ENCODE measurements at places on chromosomes 6 and 20.

DNA sequence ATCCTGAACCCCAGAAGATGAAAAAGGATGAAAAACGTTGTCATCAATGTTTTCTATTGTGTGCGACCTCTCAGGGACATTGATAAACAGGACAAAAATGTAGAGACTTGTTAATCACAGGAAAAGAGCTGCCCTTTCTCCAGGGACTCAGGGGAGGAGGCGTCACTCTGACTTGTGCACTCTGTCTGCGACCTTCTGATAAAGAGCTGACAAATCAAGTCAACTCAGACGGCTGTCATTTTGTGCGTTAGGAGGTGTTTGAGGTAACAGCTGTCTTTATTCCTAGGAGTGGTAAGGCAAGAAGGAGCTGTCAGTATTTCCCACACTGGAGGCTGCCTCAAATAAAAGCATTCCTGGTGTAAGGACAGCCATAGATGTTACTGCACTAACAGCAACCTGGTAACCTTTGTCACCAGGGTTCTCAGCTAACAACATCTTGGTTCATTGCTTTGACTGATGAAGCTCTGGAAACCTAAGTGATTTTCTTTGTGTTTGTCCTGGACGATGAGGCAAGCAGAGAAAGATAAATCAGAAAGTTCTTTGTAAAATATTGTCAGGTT, 38.6 kb upstream of the NXT1 start:
- no peak for DNase-seq

- peak; percentile 36 for DNase-seq
Measured at GRCh38 chr6:125787791-125788190, 3.0 kb upstream of the NCOA7 start.

DNA sequence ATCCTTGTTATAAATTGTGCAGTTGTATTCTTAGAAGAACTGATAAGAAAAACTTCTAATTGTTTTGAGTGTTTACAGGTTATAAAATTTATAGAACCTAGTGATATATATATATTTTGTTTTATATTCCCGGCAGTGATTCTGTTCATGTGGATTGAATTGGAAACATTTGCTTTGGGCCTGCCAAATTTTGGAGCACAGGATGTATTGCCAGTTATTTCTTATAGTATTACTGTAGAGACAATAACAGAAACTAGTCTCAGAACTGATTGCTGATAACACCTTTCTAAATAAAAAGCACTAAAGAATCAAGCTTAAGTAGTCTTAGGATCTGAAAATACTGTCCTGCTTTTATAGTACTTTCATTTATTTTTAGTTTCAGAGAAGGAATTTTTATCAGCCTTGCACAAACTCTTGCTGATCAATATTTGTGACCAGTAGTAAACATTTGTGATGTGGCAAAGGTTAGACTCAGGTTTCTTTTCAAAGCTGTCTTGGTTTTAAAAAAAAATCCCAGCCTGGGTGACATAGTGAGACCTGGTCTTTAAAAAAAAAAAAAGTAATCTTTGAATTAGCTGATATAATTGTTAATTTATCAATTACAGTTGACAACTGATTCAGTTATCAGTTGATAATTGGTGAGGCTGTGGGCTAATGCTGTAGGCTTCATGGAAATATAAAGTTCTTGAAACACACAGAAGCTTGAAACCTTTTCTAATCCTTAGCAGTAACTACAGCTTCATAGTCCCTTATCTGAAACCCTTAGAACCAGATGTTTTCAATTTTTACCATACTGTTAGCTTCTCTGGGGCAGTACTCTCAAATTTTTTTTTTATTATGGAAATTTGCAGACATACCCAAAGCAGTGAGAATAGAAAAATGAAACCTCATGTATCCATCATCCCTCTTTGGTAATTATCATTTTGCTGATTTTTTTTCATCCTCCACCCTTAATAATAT, 42.4 kb downstream of the RNGTT start:
- no peak for DNase-seq

GRCh38 chr6:154986787-154987235, 8.3 kb upstream of the TIAM2 start:
- no peak for DNase-seq

- DNase-seq = no peak
Measured at GRCh38 chr6:22239261-22239921, 57.4 kb downstream of the PRL start.

GRCh38 chr6:5274231-5274630, 12.9 kb downstream of the FARS2 start:
- DNase-seq = no peak

GRCh38 chr6:37025621-37026466, 20.4 kb downstream of the FGD2 start:
- no peak for DNase-seq

- no peak for DNase-seq
Measured at GRCh38 chr20:63903796-63904561, 9.1 kb downstream of the DNAJC5 start.

DNA sequence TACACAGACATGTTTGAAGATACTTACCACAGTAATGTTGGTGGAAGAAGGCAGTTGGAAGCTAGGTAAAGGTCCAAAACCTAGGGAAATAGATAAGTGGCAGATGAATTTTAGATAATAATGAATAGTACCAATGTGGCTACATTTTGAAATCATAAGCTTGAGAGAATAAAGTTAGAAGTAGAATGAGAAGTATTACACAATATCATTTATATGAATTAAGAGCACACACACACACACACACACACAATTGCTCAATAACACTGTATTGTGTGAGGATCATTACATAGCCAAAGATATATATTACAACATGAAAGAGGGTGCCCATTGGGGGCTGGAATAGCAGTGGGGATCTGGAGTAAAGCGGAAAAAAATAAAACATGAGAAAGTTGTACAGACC, 149.0 kb upstream of the EYA4 start:
- DNase-seq = no peak

DNA sequence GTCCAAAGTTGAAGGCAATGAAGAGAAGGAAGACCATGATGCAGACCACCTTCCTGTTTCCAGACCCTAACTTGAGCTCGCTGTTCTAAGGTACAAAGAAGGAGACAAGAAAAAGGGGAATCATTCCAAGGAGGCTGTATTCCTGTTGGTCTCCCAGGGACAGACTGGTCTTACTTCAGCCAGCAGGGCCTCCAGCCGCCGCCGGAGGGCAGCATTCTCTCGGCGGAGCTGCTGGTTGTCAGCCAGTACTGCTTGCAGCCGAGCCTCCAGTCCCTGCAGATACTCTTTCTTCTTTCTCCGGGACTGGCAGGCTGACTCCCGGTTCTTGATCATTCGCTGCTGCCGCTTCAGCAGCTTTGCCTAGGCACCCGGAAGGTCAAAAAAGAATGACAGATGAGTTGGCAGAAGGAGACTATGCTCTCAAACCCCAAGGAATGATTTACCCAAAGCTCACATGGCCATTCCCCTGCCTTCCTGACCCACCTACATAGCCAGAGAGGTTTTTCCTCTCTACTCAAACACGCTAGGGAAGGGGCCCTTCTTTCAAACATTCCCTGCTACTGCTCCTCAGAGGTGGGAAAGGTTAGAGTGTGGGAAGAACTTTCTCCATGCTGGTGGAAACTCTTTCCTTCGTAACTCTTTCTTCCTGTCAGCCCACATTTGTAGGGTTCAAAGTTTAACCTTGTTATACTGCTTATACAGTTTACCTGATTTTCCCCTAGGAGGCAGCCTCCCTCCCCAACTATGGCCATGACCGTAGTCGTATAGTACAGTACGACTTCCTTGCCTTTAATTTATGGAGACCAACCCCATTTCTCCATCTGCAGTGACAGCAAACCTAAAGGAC, 9.0 kb downstream of the ATF6B start:
- peak; percentile 77 for DNase-seq

DNA sequence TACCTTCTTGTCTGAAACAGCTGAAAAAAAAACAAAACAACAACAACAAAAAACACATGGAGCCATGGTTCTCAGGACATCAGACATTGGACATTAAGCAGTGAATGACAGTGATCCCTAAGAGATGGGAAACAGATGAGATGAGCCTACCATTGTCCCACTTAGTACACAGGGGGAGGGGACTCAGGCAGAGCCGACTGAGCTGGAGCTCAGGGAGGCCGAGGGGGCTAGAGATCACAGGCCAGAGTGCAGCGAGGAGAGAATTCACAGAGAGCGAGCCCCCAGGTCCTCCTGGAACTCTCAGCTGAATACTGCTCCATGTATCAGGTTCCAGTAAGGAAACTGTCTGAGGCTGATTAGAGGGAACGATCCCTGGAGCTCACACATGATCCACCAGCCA, 134.6 kb downstream of the GRM4 start:
- DNase-seq = no peak

DNA sequence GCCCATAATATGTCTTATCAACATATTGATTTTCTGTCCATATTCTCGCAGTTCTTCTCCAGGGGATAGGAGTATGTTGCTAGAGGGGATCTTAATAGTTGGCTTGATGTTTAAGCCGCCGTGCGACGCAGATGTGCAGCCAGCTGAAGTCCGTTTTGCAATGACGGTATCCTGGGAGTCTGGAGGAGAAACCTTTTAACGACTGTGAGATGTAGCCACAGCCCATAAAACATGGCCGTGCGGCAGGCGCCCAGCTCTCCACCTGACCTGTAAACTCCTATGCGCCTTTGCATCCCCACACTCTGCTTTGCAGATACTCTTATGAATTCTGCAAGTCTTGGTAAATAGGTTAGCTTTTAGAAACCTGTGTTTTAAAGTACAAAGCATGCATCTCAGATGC, 36.9 kb downstream of the BMP6 start:
- no peak for DNase-seq

GRCh38 chr6:33584700-33585402, 4.8 kb upstream of the BAK1 start:
- no peak for DNase-seq

GRCh38 chr20:50354721-50355589, 155.2 kb upstream of the PTPN1 start:
- DNase-seq = no peak

DNA sequence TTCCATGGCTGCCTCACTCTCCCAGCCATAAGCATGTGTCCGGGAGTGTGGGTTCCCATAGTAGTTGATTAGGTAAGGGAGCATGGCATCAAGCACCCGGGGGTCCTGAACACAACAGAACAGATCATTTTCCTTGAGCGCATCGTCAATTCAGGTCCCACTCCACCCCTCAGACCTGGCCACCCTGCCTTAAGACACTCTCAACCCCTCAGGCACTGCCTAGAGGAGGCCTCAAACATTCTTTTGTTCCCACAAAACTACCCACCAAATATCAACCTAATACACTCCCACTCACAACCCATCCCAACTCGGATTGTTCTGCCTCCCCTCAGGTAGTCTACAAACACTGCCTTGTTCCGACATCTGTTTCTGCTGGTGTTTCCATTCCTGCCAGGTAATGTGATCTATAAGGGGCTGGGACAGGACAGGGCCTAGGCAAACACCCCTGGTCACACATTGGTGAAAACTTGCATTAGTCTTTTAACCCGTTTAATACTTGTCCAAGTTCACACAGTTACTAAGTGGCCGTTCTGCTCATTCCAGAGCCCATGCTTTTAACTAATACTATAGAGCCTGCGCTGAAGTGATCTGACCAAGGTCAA, 1.4 kb downstream of the NFS1 start:
- no peak for DNase-seq

DNA sequence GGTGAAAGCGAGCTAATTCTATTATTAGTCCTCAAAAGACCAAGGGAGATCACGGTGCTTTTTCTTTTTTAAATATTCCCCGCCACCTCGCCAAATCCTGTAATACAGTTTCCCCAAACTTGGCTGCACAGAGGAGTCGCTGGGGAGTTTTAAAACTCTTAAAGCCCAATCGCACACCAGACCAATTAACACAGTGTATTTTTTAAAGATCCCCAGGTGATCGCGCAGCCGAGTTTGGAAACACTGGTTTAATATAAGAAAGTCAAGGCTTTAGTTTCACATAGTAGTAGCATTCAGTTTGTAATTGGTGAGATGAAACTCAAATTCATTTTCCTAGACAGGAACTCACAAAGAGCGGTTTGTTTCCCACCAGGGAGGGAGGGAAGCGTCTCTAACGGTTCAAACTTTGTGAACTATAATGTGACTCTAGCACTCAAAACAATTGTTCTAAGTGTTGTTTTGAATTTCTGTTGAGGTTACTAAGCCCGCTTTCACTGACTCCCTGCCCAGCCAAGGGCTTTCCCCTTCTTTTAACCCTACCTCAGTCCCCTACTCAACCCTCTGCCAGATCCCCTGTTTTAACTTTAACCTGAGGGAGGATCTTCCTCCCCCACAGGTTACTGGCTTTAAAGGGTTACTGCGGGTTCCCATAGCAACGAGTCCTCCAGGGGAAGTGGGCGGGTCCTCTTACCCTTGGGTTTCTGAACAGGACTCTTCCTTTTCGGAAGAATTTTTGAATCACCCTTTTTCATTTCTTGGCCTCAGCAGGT, 25.7 kb upstream of the BTBD3 start:
- peak; percentile 85 for DNase-seq

- DNase-seq = no peak
Measured at GRCh38 chr6:118899948-118900347, 6.0 kb downstream of the ASF1A start.

DNA sequence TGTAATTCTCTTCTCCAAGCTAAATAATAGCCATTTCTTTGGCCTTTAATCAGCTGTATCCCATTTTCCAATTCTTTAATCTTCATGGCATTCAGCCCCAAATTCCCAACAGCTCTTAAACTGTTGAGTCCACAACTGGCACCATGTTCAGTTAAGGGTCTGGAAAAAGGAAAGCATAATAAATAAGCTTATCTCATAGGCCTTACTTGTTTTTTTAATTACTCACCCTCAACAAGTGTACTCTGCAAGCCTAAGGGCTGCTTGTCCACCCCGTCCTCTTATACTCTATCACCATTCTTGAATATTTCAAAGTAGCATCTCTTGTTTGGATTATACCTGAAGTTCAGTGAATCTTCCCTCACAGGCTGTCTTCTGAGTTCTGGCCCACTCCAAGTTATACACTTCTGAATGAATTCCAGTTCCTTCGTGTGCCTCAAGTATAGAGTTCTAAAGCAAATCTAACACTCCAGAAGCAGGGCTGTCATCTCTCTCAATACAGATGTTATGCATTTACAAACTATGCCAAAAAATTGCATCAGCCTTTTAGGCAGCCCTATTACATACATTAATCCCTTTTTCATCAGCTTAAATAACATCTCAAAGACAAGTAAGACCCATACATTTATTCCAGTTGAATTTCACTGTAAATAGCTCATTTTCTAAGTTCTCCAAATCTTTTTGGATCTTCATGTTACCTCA, 98.7 kb downstream of the COL21A1 start:
- DNase-seq = no peak

- DNase-seq = no peak
Measured at GRCh38 chr6:150848400-150848799, 17.1 kb upstream of the MTHFD1L start.

- peak; percentile 15 for DNase-seq
Measured at GRCh38 chr6:33278392-33278741, 1.4 kb downstream of the B3GALT4 start.

- no peak for DNase-seq
Measured at GRCh38 chr6:89965441-89966227, 71.4 kb downstream of the GJA10 start.

DNA sequence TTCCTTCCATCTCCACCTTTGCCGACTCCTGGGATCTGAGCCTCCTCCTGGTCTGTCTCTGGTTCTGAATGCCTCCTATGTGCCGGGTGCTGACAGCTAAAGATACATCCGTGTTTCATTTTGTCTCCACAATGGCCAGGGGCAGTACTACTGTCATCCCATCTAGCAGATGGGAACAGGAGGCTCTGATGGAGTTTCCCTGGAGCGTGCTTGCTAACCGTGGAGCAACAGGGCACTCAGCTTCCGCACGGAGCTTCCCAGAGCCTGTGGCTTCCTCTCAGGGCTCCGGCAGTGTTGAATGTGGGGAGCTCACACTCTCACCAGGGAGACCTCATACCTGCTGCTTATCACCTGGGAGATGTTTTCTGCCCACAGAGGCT, 11.9 kb upstream of the NPBWR2 start:
- peak; percentile 18 for DNase-seq

GRCh38 chr6:150894191-150894744, 28.8 kb downstream of the MTHFD1L start:
- no peak for DNase-seq
